Endothelial cell of umbilical vein (primary cell): ENCODE measurements at places on chromosomes 16 and 17. TPM values are rescaled to one million over a fixed set of nuclear protein-coding genes. Genes with fewer than 3 reads are reported as not detected.

DNA sequence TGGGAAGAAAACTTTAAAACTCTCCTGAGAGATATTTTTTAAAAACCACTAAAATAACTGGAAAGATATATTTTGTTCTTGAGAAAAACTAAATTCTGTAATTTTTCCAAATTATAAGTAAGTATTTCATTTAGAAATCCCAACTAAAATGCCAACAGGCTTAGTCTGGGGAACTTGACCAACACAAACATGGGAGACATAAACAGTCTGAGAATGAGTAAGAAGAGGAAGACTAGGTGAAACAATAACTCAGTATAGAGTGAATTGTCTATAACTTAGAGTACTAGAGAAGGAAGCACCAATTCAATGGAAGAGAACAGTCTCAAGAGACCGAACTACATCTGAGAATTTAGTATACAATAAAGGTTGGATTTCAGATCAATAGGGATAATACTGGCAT, 2.9 kb downstream of the CMTM1 start:
- DNase-seq = peak; percentile 70

DNA sequence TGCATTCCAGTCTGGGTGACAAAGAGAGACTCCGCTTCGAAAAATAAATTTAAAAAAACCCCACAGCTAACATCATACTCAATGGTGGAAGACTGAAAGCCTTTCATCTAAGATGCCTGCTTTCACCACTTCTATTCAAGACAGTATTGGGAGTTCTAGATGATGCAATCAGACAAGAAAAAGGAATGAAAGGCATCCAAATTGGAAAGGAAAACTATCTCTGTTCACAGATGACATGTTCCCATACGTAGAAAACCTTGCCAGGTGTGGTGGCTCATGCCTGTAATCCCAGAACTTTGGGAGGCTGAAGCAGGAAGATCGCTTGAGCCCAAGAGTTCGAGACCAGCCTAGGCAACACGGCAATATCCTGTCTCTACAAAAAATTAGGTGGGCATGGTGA, 31.1 kb downstream of the RANBP10 start:
- DNase-seq = no peak

DNA sequence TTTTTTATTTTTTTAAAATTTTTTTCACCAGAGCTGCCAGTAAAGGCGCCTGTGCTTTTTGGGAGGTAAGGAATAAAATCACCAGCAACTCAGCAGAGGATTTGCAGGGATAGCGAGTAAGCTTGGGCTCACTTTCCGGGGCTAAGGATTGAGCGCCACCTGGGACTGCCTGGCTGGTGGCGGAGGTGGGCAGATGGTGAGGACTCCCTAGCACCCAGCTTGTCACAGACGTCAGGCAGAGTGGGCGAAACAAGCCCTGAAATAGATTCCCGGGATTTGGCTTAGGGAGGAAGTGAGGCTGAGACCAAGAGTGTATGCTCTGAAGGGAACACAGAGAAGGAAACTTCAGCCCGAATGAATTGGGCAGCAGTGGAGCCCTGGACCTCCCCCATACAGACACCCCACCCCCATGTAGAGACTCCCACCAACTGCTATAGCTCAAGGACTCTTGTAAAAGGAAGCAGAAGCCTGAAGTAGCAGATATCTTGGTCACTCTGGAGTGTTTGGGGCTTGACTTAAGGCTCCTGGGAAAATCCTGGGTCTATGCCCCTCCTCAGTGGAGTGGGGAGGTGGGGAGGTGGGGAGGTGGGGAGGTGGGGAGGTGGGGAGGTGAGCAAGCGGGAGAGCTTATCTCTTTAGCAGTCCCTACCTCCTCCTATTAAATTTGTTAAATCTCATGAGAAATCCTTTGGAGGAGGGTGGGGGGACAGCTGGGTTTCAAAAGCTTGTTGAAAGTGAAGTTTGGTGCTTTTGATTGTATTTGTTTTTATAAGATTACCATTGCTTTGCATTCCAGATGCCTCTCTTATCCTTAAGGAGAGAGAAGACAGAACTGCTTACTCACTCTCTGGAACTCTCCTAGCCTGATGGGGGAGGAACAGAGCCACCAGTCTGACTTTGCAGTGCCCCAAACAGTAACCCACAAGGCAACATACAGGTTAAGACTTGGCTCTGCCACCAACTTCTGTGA, 8.2 kb downstream of the ARL4D start:
- DNase-seq = no peak

- DNase-seq = no peak
Observed at GRCh38 chr17:72362376-72363088, 241.7 kb downstream of the SOX9 start.

DNA sequence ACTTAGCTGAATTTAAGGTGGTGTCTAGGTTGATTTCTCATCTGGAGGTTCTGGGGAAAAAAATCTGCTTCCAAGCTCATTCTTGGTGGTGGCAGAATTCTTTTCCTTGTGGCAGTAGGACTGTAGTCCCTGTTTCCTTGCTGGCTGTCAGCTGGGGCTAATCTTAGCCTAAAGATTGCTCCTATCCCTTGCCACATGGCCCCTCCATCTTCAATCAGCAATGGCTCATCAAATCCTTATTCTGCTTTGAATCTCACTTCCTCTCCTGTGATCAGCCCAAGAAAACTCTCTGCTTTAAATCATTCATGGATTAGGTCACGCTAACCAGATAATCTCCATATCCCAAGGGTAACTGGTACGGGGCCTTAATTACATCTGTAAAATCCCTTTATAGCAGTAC, 6.6 kb downstream of the FAM20A start:
- DNase-seq = no peak

- DNase-seq = no peak
Observed at GRCh38 chr17:64781810-64782555, 119.9 kb upstream of the SMURF2 start.

GRCh38 chr17:78599419-78599818, 22.2 kb upstream of the DNAH17 start:
- no peak for DNase-seq

- no peak for DNase-seq
Observed at GRCh38 chr16:19344224-19344801, 58.8 kb downstream of the CLEC19A start.

GRCh38 chr16:67648088-67648763, 3.3 kb downstream of the CARMIL2 start:
- DNase-seq = no peak

GRCh38 chr16:49643429-49644144, 212.3 kb downstream of the ZNF423 start:
- peak; percentile 90 for DNase-seq

DNA sequence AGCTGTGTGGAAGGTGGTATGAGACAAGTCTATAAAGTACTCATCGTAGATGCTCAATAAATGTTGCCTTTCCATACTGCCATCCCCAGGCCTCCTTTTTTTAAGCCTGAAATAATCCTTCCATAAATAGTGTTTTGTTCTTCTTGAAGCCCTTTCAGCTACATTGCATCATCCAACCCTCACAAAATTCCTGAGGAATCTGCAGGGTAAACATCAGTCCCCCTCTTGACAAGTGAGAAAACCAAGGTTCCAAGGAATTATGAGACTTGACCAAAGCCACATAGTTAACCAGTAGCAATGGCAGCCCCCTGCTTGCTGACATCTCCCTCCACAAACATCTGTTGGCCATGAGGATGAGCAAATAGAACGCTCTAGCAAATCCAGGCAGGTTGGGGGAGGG, 89.7 kb upstream of the CCL1 start:
- no peak for DNase-seq

DNA sequence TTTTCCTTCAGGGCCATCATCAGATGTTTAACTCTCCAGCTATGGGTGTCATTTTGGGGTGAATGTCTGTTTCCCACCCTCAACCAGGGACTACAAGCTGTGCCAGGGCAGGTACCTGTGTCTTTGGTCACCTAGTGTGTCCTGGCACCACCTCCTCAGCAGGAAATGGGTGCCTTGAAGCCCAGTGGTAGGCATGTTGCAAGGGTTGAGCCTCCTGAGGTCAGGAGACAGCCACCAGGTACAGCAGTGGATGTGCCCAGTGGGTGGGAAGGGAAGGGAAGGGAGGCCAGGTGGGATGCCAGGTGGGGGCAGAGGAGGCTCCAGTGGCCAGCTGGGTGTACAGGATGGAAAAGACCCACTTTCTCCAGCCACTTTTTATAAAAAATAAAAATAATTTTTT, 25.5 kb upstream of the ADORA2B start:
- DNase-seq = no peak

GRCh38 chr17:75367312-75367711, 38.2 kb downstream of the GRB2 start:
- no peak for DNase-seq

- DNase-seq = no peak
Observed at GRCh38 chr17:68222606-68223005, 25.2 kb upstream of the AMZ2 start.

GRCh38 chr16:19882646-19883045, 2.0 kb downstream of the GPRC5B start:
- DNase-seq = no peak

DNA sequence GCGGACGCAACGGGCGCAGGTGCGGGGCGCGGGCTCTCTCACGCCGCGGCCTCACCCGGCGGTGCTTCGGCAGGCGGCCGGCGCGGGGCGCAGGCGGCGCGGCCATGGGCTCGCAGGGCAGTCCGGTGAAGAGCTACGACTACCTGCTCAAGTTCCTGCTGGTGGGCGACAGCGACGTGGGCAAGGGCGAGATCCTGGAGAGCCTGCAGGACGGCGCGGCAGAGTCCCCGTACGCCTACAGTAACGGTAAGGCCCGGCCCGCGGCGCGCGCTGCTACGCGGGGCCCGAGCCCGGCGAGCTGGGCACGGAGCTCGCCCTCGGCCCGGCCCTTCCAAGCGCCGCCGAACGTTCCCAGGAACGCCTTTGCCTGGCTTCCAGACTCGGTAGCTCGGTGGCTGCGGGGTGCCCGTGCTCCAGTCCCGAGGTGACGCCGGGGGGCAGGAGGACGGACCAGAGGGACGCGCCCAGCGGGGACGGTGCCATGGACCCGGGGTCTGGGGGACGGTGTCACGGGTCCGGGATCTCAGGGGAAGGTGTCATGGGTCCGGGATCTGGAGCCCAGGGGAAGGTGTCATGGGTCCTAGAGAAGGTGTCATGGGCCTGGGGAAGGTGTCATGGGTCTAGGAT, 435 bp downstream of the RAB40C start:
- peak; percentile 55 for DNase-seq

GRCh38 chr16:82017911-82018568, 6.8 kb upstream of the SDR42E1 start:
- DNase-seq = no peak

DNA sequence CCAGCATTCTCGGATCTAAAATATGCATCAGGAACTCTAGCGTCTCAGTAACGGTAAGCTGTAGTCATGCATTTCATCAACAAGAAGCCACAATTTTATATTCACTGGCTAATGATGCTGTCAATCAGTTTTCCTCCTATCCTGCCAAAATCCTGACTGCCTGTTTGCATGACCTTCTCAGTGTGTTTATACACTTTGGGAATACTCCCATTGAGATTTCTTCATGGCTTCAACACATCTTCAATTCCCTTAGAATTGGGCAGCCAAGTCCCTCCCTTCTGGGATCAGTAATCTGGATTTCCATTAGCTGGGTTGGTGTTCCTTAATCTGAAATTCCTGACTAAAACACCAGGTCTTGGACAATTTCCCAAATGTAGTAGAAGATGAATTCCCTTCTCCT, 348.9 kb upstream of the DYNLRB2 start:
- DNase-seq = no peak

Gene PRKCB
- not detected in 2 replicates for total RNA-seq

Gene COX6A2
- not detected in 2 replicates for total RNA-seq

Gene ZFP3
- 1.4 and 1.7 TPM in 2 replicates for total RNA-seq

Gene PROCA1
- total RNA-seq = 2.1 and 2.6 TPM in 2 replicates

Gene TBC1D26
- not detected in 2 replicates for total RNA-seq

Gene KRT31
- total RNA-seq = not detected in 2 replicates

Gene NETO2
- total RNA-seq = 24.8 and 27.6 TPM in 2 replicates

Gene KCNG4
- not detected in 2 replicates for total RNA-seq

Gene KRTAP4-6
- total RNA-seq = not detected in 2 replicates

Gene CD19
- not detected in 2 replicates for total RNA-seq

Gene SCARF1
- 91.5 and 93.7 TPM in 2 replicates for total RNA-seq

Gene SP6
- total RNA-seq = 0.90 and 1.3 TPM in 2 replicates

Gene ACSM3
- total RNA-seq = 10.2 and 37.3 TPM in 2 replicates

Gene PRSS33
- not detected in 2 replicates for total RNA-seq

Gene UTS2R
- total RNA-seq = not detected in 2 replicates

Gene ARL5C
- not detected in 2 replicates for total RNA-seq
